ENCODE measurements at places on chromosomes 11 and 22. TPM values are rescaled to one million over a fixed set of nuclear protein-coding genes. Genes with fewer than 3 reads are reported as not detected.

The MYO7A gene
- total RNA-seq = 0.40 TPM

The PTGDR2 gene
- total RNA-seq = 0.06 TPM

DNA sequence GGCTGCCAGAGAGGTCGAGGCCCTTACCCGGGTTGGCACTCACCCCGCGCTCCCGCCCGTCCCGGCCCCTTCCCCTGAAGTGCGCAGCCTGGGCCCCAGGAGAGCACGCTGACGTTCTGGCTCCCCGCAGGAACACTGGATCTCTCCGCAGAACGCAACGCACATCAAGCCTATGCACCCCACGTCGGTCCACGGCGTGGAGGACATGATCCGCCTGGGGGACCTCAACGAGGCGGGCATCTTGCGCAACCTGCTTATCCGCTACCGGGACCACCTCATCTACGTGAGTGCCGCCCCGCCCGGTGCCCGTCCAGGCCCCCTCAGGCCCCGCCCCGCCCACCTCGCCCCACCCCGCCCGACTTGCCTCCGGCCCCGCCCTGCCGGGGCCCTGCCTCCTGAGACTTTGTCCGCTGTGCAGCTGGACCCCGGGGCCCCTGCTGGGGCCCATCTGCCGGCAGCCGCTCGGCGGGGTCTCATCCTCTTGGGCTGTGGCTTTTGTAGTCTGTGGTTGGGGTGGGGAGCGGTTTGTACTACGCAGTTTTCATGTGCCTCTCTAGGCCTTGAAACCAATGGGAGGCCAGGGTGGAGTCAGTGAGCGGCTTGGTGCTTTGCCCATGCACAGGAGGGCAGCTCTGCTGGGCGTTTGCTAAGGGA is 19.7 kb downstream of the MYO7A start:
- DNase-seq = peak; percentile 19

The HBG1 gene
- total RNA-seq = not detected

DNA sequence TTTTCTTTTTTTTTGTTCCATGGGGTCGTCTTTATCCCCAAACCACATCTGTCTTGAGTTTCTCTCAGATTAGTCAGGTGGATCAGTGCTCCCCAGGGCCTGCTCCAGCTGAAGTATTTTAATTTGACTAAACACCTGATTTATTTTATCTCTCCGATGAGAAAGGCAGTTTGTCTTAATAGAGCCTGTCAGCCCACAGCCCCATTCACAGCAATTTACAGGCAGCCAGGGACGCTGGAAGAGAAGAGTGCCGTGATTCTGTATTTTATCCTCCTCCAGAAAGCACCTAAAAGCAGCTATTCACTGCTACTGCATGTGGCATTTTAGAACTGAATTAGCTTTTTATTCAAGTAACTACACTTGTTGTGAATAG is 164.5 kb downstream of the SOX6 start:
- DNase-seq = no peak

GRCh38 chr11:12361682-12362081 is 15.7 kb upstream of the PARVA start:
- DNase-seq = no peak

The FGF19 gene
- total RNA-seq = not detected

The AMPD3 gene
- total RNA-seq = 1.3 TPM

GRCh38 chr11:122633219-122633829 is 22.2 kb upstream of the UBASH3B start:
- no peak for DNase-seq

DNA sequence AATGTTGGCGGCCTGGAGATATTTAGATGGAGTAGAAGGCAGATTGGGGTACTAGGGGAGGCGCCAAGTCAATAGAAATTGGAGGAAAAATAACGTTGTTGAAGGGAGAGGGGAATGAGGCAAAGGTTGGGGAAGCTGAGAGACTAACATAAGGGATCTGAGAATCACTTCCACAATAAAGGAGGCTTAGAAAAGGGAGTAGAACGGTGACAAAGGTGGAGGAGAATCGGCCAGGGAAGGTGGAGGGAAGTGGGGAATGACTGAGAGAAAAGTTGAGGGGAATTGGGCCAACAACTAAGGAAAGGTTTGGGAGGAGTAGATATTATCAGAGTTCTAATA is 510 bp downstream of the PPME1 start:
- peak; percentile 2 for DNase-seq

DNA sequence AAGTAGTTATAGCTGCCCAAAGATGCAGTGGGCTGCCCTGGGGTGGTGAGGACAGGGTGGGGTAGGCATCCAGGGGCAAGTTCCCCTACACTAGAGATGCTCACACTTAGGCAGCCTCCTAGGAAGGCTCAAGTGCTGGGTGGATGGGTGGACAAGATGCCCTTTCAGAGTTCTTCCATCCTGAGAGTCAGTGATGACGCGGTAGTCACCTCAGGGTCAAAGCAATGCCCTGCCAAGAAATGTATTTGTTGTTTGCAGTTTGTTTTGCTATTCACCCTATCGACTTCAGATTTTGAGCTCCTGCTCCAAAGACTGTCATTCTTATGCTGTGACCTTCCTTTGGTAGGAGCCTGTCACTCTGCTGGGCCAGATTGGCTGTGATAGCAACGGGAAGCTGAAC is 18.9 kb downstream of the POLA2 start:
- no peak for DNase-seq

DNA sequence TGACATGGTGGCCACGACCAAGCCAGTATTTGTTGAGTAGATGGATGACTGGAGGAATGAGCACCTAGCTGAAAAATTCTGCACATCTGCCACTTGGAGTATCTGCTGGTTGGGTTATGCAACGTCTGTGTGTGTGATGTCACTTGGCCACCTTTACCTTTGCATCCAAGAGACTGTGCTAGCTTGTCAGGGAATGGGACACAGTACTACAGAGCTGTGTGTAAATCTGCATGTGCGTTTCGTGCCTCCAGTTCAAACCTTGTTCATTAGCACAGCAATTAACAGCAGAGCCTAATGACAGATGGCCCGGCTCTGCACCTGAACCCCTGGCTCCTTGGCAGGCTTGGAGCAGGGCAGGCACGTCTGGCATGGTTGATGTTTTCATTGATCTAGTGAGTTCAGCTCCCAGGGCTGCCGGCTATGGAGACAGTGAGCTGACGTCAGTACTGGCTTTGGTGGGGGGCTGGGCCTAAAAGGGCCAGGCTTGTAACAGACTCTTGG is 188.4 kb upstream of the NAV2 start:
- DNase-seq = no peak

The DHCR7 gene
- total RNA-seq = 34.9 TPM

- DNase-seq = no peak
Measured at GRCh38 chr11:121563900-121564822, 111.4 kb upstream of the SORL1-AS1 start.

GRCh38 chr11:47565340-47566148 is at the start of gene PTPMT1:
TSS of gene PTPMT1 (plus strand) at chr11:47565599. CDS start at chr11:47565623, 24 bp downstream.
- peak; percentile 82 for DNase-seq

The RTL10 gene
- 8.2 TPM for total RNA-seq

DNA sequence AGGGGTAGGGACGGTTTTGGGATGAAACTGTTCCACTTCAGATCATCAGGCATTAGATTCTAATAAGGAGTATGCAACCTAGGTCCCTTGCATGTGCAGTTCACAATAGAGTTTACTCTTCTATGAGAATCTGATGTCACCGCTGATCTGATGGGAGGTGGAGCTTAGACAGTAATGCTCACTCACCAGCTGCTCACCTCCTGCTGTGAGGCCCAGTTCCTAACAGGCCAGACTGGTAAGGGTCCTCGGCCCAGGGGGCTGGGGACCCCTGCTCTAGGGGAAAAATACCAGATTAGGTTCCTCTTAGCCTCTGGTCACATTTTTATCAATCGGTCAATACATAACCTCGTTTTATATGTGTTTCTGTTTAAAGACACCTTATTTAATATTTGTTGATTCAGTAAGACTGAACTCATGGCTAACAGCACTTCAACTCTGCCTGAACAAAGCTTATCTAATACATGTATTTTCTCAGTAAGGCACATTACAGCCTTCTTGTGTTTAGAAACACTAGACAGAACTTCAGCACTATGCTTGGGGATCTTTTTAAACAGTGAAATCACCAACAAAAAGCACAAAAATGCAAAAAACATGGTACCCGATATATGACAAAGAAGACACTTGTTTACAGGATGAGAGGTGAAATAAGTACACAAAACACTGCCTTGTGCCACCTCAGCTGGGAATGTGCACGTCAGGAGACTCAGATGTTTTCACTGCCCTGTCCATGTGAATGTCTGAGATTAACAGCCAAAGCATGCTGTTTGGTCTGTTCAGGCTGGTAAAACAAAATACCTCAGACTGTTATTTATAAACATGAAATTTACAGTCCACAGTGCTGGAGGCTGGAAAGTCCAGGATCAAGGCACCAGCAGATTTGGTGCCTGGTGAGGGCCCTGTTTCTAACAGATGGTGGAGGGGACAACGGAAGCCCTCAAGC is 107.5 kb downstream of the USP35 start:
- peak; percentile 13 for DNase-seq

GRCh38 chr11:45238724-45239123 is 47.4 kb downstream of the SYT13 start:
- peak; percentile 24 for DNase-seq
